ENCODE measurements at places on chromosomes 7 and 10. TPM values are rescaled to one million over a fixed set of nuclear protein-coding genes. Genes with fewer than 3 reads are reported as not detected.

THNSL1 gene
- 2.1 TPM for polyA plus RNA-seq

ADAM8 gene
- polyA plus RNA-seq: 5.7 TPM

ZCWPW1 gene
- 8.7 TPM for polyA plus RNA-seq

FAS gene
- polyA plus RNA-seq: 9.5 TPM

MEOX2 gene
- polyA plus RNA-seq: 5.6 TPM

GJD4 gene
- polyA plus RNA-seq: not detected

HOXA3 gene
- 11.4 TPM for polyA plus RNA-seq

ENKUR gene
- polyA plus RNA-seq: 0.03 TPM

LRRC18 gene
- 0.47 TPM for polyA plus RNA-seq

IFIT3 gene
- polyA plus RNA-seq: 11.2 TPM

- DNase-seq: no peak
These were observed 137.7 kb downstream of the PRPF18 start for GRCh38 chr10:13724484-13724883.

DNA sequence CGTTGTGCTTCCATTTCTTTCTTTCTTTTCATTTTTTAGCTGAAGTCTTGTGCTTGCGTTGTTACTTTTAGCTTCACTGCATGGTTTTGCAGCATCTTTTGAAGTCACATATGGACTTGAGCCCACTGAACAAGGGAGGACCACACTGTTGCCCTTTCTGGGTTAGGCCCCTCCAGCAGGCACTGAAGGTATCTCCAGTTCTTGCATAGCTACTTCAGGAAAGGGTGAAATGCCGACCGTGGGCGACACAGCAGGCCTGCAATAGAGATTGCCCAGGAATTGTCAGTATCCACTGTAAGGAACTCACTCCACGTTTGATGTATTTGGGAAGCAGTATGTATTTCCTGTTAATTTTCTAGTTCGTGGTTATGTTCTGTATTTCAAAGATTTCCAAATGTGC is 85.1 kb downstream of the WDR37 start:
- no peak for DNase-seq

- DNase-seq: no peak
These were observed 396.4 kb downstream of the INHBA start for GRCh38 chr7:41306486-41306885.

GRCh38 chr7:129780257-129780973 is 168.9 kb downstream of the NRF1 start:
- no peak for DNase-seq

- DNase-seq: no peak
These were observed 318.9 kb downstream of the AHR start for GRCh38 chr7:17617380-17617779.

DNA sequence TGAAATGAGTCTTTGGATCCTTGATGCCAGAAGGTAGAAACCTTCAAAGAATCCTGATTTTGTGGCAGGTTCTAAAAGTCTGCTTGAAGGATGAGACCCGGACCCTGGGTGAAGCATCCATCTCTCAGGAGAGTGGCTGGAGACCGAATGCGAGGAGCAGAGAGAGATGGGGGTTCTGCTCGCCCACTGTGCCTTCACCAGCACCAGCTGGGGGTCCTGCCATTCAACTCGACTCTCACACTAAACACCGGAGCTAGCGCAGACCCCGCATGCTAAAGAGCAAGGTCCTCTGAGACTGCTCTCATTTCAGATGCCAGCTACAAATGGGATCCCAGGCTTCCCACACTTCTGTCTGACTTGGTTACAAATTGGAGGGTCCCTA is 218.4 kb downstream of the GLRX3 start:
- no peak for DNase-seq

DNA sequence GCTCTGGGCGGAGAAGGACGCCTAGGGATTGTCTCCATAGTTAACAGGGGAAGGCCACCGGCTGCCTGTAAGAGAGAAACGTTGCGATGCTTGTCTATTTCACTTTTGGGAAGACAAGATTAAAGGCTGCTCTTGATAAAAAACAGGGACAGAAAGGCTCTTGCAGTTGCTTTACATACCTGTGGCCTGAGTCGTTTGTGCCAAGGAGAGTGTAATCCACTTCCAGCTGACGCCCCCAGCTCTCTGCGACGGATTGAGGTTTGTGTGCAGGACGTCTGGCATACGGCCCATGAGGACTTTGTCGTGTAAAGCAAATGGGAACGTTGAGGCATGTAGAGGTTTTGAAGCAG is 1.1 kb downstream of the MAP3K8 start:
- DNase-seq: no peak

DNA sequence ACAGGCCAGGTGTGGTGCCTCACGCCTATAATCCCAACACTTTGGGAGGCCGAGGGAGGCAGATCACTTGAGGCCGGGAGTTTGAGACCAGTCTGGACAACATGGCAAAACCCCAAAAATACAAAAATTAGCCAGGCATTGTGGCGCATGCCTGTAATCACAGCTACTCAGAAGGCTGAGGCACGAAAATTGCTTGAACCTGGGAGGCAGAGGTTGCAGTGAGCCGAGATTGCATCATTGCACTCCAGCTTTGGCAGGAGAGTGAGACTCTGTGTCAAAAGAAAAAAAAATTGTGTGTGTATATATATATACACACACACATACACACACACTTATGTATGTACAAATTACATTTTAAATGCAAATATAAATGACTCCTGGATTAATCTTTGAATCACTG is 76.8 kb upstream of the LRRN3 start:
- DNase-seq: no peak

DNA sequence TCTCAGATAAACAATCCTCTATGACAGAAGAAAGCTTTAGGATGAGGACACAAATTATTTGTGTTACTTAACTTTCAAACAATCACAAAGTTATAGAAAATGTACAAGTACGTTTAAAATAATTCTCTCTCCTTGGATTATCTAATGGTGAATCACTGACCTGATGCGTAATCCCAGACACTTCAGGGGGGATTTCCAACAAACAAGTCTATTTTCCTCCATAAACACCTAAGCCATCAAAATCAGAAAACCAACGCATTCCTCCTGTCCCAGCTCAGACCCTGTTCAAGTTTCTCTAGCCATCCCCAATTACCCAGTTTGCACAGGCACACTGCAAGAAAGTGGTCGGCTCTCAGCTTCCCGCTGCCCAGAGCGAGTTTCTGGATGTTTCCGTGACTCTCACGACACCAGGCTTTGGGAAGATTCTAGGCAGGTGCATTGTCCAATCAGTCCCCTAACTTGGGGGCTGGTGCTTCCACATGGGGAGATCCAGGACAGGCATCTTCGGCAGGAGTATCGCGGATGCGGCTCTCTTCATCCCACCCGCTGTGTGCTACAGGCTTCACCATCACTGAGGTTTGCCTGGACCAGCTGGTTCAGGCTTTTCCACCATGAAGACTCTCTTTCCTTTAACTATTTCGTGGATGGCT is 200.0 kb downstream of the ZMYND11 start:
- DNase-seq: no peak

- DNase-seq: no peak
These were observed 389.0 kb upstream of the SORCS1 start for GRCh38 chr10:107553470-107553869.

- DNase-seq: no peak
These were observed 570 bp downstream of the TBC1D12 start for GRCh38 chr10:94402843-94403379.

DNA sequence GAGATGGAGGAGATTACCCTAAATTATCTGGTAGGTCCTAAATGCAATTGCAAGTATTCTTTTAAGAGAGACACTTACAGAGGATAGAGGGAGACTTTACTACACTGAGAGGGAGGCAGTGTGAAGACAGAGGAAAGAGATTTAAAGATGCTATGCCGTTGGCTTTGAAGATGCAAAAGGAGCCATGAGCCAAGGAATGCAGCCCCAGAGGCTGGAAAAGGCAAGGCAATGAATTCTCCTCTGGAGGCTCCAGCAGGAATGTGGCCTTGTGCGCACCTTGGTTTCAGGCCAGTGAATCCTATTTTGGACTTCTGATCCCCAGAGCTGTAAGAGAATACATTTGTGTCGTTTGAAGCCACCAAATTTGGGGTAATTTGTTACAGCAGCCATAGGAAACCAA is 118.6 kb downstream of the PLXNA4 start:
- no peak for DNase-seq

DNA sequence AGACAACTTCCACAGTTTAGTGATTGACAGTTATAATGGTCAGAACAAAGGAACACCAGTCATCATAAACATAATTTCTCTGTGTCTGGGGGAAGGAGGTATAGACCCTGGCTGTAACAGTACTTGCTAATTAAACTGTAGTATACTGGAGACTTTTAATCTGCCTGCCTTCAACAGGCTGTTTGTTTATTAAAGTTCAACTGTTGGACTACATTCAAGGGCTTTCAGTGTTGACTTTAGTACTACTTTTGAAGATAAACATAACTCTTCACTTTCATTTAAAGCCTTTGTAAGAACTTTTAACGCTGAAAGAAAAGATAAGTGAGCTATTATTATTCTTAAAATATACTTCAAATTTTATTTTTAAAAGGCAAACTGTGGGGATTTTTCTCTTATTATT is 15.5 kb upstream of the PTTG1IP2 start:
- DNase-seq: no peak

DNA sequence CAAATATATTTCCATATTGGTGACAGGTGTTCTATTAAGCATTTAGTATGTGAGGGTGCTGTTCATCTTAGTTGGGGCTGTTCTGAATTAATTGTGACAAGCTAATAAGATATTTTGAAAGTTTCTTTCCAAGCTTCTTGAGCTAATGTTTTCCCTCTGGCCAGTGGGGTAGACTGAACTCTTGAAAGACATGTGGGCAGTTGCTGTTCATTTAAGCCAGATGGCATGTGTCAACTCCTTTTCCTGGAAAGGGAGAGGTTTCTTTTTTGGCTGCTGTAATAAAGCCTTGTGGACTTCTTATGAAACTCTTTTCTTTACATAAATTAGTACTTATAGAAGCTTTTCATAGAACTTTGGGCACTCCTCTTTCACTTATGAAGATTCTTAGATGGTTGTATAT is 21.7 kb downstream of the RAB18 start:
- DNase-seq: no peak

DNA sequence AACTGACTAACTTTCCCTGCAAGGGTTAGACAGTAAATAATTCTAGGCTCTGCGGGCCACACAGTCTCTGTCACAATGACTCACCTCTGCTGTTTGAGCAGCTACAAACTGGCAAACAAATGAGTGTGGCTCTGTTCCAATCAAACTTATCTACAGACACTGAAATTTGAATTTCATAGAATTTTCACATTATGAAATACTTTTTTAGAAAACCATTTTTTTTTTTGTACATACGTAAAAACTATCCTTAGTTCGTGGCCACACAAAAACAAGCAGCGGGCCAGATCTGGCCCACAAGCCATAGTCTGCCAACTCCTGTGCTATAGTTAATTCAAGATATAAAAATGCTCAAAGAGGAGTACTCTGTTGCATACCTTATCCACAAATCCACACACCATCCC is 32.6 kb downstream of the PIP4K2A start:
- DNase-seq: no peak

DNA sequence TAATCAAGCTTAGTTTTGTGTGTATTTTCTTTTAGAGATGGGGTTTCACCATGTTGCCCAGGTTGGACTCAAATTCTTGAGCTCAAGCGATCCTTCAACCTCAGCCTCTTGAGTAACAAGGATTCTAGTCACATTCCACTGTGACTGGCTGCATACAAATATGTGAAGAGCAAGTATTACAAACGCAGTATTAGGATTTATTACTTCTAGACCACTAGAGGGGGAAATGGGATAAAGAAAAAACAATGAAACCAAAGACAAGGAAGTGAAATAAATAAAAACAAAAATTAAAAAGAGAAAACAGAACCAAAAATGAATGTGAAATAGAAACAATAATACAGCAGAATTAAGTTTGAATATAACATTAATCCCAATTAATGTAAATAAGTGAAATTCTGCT is 308.7 kb downstream of the ANKRD30A start:
- DNase-seq: no peak

- DNase-seq: no peak
These were observed 98.8 kb downstream of the SEMA3E start for GRCh38 chr7:83550100-83550499.

GRCh38 chr10:93463723-93464476 is 18.2 kb downstream of the MYOF start:
- no peak for DNase-seq

DNA sequence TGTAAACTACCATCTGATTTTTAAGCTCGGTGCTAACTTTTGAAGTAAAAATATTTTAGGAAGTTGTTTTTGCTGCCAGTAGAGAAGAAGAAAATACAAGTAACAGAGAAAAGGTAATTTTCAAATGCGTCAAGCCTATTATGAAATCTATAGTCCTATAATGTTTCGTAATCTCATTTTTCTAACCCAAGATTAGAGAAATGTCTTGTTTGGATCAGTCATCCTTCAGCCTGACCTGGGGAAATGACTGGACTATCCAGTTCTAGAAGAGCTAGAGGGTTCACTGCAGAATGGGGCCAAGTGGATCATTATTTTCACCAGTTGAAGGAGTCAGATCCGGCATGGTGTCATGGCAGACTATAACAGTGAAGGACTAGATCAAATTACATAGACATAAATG is 62.7 kb upstream of the FGL2 start:
- no peak for DNase-seq

GRCh38 chr7:137135654-137136350 is 207.7 kb downstream of the PTN start:
- DNase-seq: no peak

- no peak for DNase-seq
These were observed 201.0 kb downstream of the ADARB2 start for GRCh38 chr10:1536341-1536740.

- no peak for DNase-seq
These were observed 175.8 kb upstream of the KAT6B start for GRCh38 chr10:74650613-74651012.

DNA sequence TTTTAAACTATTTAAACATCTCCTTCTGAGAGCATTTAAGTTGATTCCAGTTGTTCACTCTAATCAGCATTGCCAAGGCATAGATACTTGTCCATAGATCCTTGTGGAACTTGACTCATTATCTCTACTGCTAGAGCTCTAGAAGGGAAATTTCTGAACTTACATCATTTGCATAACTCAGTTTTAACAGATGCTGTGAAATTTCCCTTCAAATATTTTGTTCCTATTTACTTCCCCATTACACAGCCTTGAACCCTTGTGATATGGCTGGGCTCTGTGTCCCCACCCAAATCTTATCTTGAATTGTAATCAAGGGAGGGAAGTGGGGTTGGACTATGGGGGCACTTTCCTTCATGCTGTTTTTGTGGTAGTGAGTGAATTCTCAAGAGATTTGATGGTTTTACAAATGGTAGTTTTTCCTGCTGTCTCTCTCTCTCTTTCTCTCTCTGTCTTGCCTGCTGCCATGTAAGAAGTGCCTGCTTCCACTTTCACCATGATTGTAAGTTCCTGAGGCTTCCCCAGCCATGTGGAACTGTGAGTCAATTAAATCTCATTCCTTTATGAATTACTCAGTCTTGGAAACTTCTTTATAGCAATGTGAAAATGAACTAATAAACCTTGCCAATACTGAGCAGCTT is 25.4 kb downstream of the INSIG1 start:
- DNase-seq: no peak

- no peak for DNase-seq
These were observed 37.1 kb downstream of the CCDC71L start for GRCh38 chr7:106623853-106624252.

DNA sequence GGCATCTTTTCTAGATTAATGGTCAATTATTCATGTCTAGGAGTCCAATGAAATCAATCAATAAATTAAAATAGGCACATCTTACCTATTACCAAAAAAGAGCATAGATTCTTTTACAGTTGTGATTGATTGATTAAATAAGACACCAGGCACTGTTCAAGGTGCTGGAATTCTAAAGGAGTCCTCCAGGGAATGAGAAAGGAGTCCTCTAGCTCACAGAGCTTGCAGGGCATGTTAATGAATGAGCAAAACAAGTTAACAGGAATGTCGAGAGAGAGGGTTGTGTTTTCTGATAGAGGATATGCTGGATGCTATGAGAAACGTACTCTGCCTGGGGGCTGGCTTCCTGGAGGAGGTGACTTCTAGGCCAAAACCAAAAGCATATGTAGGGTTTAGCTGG is 191.4 kb downstream of the BMPER start:
- DNase-seq: no peak

Data from urinary bladder (tissue), 4 donors.